ENCODE measurements at places on chromosomes 4 and X.

DNA sequence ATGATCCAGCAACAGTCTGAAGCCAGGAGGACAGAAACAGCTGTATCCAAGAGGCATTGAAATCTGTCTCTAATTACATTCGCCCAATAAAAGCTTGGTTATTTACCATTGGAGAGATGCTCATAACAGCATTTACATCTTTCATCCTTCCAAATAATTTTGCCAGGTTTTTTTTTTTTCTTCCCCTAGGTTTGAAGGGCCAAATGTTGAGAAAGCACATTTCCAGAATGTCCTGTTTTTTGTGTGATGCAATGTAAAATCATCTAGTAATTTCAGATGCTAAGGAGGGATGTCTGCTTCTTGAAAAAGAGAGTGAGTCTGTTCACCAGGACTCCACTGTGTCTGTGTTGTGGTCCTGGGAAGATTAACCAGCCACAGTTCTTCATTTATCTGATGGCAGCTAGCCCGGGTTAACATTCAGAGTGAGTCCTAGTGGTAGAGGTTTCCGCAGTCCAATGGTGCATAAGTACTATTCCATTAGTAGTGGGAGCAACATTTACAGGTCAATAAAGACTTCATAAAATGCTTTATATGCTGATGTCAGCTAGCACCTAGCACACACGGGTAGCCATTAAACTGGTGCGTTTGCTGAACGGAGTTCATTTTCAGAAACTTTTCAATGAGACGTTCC is 406.8 kb downstream of the STIM2 start:
- DNase-seq: no peak

DNA sequence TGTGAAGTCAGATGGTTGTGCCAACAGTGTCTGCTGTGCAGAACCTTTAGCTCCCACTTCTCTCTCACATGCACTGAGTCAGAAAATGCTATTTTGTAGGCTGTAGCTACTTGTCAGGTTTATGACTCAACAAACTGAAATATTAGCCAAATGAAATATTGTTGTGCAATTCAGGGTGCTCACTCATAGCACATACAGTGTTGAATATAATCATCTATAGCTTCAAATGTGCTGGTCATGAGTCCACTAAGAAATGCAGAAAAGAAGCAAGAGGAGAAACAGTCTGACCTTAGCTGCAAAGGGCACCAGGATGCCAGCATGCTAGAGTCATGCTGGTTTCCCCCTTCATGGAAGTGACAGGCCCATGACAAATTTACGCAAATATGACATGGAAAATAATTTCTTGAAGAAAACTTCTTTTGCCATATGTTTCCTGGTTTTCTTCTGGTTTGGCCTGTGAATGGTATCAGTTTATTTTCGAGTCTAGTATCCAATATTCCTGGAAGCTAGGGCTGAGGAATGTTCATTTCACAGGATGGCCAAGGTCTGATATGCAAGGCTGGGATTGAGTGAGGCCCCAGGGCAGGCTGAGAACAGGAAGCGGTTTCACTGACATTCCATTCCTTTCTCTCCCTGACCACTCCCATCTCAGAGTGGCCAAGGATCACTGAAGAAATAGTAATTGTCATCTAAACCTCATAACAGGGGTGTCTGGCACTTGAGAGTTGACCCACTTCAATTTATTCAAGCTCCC is 10.3 kb upstream of the CXCL2 start:
- no peak for DNase-seq

DNA sequence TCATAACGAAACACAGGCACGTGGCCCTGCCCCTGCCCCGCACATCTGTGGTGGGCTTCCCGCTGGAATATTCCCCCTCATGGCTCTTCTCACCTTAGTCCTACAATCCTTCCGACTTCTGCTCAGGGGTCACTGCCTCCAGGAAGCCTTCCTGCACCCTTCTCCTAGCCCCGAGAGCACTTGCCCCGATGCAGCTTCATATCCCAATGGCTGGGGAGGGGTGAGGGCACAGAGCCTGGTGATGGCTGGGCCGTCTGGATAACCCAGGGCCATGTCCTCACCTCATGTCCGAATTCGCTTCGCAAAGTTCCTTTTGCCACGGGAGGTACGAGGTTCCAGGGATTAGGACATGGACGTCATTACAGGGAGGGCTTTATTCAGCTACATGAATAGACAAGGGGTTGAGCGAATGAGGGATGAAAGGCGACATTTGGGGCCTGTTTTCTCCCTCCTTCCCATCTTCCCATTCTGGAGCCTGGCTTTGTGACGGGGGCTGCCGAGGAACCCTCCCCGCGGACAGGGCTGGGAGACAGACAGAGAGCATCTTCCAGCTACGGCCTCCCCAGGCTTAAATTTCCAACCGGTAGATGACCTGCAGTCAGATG is 35.5 kb upstream of the HMX1 start:
- no peak for DNase-seq

DNA sequence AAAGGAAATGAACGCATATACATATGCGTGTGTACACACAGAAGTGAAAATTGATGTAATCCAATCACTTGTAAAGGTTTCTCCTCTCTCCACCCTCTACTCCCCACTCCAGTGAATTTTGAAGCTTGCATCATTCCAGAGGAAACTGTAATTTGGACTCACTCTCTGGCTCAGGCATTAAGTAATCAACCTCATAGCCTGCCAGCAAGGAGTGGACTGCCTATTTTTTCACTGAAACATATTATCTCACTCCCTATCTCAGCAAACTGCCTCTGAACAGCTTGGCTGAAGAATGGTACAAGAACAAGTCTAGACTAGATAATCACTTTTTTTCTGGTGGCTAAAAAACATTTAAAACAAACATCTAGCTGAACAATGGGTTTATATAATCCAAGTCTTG is 124.2 kb downstream of the C4orf51 start:
- DNase-seq: no peak

- DNase-seq: no peak
Observed at GRCh38 chr4:162364651-162365050, 200.9 kb upstream of the FSTL5 start.

Measured in activated T-cell treated with anti-CD3 and anti-CD28 coated beads, Interleukin-2, amount 50 U/mL, for 24 hours (primary cell).